Right renal cortex interstitium (tissue), 3 donors: ENCODE measurements at places on chromosomes 16 and 17.

DNA sequence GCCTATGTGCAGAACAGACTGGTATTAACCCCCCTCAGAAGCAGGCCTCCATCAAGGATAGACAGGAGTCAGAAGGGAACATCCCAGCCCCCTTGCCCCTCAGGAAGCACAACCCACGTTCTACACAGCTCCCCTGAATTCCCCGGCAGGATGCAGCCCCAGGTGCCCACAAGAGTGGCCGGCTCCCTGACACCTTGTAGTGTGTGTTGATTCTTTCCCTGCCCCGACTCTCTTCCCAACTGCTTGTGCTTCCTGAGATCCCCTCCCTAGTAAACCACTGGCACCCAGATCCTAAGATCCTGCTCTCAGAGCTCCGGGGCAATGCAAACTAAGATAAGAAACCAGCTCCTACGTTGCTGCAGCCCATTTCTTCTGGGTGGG, 34.8 kb upstream of the LITAF start:
- no peak for DNase-seq

DNA sequence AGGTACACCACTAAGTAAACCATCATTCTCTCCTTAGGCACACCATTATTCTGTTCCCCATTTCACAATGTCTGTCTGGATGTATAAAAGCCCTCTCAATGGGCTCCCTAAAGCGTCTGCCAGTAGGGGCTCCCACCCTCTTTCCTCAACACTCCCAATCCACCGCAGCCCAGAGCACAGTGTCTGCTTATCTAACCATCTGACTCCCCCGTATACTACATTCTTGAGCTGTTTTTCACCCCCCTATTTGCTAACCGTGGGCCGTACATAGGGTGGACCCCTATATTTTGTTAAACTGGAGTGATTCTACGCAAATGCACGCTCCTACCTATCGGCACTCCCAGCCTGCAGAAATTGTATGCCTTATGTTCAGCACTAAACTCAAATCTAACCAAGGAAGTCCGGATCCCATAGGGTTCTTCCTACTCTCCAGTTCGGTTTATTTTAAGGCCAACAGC, 685 bp upstream of the PSMD3 start:
- no peak for DNase-seq

- DNase-seq = no peak
Measured at GRCh38 chr16:80164966-80165550, 375.7 kb upstream of the DYNLRB2 start.

DNA sequence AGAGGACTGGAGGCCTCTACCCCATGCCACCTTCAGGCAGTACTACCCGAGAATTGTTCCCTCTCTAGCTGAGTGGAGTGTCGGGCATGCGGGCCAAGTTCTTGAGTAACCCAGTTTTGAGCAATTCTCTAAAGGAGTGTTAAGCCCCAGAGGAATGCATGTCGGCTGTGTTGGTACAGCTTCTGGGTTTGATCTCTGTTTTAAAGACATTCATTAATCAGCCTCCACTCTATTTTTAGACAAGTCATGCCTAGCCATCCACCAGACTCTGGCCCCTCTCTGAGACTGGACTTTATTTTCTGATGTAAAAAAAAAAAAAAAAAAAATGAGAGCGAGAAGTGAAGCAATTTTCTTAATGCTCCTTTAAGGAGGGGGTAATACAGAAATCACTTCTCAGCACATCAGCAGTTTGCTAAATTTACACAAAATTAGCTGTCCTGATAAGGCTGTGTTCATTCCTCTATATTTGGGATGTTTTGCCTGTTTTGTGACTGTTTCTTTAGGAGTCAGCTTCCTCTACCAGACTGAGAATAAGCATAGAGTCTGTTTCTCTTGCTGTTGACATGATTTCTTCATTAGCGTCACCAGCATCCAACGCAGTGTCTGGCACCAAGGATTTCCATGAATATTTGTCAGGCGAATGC, 88.7 kb downstream of the AXIN2 start:
- DNase-seq = no peak

DNA sequence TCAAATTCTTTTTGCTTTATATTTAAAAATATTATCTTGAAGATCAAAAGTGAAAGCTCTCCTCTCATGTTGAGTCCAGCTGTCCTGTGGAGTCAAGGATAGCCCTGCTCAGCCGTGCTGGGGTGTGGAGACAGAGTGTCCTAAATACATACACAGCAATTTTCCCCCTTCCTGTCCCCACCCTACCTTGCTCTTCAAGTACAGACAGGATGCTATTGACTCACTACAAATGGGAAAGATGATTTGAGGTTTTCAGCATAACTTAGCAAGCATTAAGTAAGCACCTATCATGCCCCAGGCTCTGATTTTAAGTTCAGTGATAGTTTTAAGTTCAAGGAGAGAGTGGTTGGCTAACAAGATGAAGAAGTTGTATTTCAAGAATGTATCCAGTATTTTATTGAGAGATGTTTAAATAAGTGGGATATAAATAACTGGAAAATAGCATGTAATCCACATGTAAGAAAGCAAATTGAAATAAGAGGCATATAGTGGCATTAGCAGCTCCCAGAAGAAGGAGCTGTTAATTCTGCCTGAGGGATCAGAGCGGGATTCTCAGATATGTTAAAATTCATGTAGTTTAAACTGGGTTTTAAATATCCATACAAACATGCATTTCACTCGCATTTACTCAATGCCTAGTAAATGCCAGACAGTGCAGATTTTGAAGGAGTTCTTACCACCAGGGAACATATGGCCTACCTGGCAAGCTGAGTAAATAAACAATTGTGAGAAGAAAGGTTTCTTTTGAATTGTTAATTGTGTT, 183.5 kb upstream of the ANKFN1 start:
- DNase-seq = no peak

DNA sequence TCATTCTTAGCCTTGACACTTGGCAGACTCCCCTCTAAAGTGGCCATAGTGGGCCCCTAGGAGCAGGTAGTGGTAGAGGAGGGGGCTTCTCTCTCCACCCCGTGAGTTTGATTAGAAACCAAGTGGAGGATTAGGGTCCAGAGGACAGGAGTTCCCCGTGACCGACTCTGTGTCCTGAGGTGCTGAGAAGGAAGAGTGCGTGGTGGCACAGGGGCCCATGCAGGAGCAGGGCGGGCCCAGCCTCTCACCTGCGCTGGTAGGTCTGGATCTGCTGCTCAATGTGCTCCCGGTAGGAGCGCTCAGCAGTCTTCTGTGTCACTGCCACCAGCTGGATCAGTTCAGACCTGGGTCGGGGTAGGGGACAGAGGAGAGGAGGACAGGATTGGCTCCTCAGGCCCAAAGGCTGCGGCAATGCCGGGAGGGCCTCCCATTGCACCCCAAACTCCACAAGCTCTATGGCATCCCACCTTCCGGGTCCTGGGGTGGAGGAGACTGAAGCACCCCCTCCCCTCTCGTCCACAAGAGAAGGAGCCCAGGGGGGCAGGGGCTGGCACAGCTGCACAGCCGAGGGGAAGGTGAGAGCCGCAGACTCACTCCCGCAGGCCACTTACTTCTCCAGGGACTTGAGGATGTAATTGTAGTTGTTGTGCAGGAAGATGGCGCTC, 6.2 kb downstream of the ZACN start:
- no peak for DNase-seq
